ENCODE measurements at places on chromosomes 2 and 18.

- no peak for DNase-seq
These were observed 38.7 kb downstream of the ATP9B start for GRCh38 chr18:79107886-79108285.

DNA sequence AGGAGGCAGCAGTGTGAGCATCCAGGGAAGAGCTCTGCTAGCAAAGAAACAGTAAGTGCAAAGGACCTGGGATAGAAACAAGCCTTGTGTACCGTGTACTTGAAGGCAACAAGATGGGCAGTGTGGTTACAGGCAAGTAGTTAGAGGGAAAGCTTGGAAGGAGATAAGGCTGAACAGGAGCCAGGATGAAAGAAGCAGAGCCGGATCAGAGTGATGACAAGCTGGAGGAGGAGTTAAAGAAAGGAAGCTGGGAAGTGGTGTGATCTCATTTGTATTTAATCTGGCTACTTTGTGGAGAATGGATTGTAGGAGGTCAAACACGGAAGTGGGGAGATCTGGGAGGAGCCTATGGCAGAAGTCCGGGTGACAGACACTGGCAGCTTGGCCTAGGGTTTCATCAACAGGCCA lies 44.7 kb upstream of the VPS54 start:
- DNase-seq, result no peak

DNA sequence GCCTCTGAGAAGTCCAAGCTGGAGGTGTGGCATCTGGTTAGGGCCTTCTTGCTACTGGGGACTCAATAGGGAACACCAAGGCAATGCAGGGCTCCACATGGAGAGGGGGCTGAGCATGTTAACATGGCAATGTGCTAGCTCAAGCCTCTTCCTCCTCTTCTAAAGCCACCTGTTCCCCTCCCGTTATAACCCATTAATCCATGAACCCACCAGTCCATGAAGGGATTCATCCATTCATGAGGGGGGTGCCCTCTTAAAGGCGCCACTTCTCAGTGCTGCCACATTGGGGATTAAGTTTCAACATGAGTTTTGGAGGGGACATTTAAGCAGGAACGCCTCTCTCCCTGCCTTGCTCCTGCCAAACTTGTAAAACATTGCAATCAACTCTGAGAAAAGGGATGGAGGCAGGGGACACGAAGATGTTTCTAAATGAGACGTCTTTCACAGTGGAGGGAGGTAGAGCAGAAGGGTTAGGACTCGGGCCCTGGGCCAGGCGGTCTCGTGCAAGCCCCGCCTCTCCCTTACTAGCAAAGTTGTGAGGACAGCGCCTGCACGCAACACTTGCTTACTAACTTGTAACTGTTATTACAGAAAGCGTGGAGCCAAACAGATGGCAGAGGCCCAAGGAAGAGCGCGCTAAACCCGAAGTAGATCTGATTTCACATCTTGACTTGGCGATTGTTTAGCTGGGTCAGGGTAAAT lies 118.2 kb upstream of the ZNF516 start:
- DNase-seq, result no peak

DNA sequence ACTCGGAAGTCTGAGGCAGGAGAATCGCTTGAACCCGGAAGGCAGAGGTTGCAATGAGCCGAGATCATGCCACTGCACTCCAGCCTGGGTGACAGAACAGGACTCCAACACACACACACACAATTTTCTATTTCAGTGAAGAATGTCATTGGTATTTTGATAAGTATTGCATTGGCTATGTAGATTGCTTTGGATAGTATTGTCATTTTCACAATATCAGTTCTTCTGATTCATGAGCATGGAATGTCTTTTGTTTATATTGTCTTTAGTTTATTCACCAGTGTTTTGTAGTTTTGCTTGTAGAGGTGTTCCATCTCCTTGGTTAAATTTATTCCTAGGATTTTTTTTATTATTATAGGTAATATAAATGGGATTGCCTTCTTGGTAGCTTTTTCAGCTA lies 693.4 kb upstream of the SYT4 start:
- DNase-seq, result no peak

- no peak for DNase-seq
These were observed 45.9 kb downstream of the ITPRID2 start for GRCh38 chr2:181937473-181937872.
